ENCODE measurements at places on chromosomes 6 and 20.

- DNase-seq, result no peak
Measured at GRCh38 chr6:147689398-147689797, 180.9 kb downstream of the SAMD5 start.

- DNase-seq, result no peak
Measured at GRCh38 chr20:58330249-58330648, 20.7 kb downstream of the RAB22A start.

- no peak for DNase-seq
Measured at GRCh38 chr6:129903082-129903481, 42.0 kb upstream of the TMEM244 start.

DNA sequence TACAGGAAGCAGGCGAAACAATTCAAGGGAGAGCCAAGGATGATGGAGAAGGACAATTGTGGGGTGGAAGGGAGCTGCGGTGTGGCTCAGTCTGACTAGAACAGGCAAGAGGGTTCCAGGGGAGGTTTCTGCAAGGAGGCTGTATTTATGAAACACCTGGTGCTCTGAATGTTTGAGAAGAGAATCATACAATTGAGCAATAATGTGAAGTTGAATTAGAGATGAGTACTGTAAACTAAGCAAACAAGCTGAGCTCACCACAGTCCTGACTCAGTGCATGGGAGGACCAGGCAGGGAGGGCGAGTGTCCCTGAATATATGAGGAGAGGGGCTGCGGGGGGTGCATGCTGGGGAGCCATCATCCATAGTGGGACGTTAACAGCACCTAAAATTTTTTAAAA lies 279.7 kb downstream of the KIF16B start:
- no peak for DNase-seq

DNA sequence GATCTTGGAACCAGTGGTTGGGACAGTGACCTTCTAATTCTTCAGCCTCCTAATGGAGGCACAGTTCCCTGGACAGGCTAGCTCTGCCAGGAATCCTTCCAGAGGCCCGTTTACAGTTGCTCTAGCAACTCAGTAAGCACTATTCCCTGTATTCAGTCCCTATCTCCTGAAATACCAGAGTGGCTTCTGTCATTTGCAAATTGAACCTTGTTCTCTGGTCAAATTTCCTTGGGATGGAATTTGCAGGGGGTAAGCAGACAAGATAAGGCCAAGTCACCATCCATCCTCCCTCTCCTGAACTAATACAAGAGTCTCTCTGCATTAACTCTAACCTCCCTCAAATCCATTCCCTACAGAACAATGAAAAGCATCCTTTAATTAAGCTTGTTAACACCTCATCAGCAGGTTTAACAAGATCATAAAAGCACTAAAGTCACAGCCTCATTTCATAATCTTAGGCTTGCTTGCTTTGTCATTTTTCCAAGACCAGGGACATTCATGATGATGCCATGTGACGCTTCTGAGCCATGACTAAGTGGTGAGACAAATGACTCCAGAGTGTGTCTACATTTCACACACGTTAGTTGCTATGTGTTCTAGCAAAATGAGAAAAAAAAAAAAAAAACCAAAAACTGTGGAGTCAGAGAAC lies 37.1 kb downstream of the SLC22A23 start:
- no peak for DNase-seq

DNA sequence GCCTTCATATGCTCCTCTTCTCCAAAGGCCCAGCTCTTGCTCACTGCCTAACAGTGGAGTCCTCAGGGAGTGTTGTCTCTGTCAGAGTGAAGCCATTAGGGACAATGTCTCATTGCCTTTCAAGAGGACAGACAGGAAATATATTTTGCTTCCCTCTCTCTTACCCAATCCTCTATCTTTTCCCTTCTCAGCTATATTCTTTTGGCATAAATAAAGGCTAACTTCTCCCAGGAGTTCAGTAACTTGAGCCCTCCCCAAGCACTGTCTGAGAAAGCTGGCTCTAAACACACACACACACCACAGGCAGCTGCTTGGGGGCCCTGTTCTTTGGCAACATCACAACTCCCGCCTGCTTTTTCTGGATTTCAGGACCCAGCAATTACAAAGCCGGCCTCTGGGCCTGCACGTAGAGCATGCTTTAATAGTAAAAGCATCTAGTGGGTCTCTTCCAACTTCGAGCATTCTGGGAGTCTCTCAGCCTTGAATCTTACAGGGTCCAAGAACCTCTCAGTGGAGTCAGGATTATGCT lies 34.7 kb upstream of the LAMA4 start:
- no peak for DNase-seq

DNA sequence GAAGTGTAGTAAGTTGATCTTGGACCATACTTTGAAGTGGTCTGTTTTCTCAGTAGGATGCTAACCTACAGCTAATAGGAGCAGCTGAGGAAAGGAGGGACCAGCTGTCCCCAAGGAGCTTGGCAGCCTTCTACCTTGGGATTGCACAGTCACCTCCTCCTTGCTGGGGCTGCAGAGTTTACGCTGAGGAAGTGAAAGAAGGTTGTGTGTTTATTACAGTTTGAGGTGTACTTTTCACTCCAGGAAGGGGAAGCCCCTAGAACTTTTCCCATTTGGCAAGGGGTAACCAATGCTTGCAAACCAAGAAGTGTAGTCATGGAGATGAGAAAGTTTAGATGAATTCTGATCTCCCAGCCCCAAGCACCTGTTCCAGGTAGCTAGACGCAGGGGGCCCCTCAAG lies 58.8 kb downstream of the BMP6 start:
- DNase-seq, result no peak

Measured in NCI-H1694 treated with DMSO at 0.1 percent for 48 hours (cell line).